Thoracic aorta (tissue), 2 donors: ENCODE measurements at places on chromosomes 13 and 19.

DNA sequence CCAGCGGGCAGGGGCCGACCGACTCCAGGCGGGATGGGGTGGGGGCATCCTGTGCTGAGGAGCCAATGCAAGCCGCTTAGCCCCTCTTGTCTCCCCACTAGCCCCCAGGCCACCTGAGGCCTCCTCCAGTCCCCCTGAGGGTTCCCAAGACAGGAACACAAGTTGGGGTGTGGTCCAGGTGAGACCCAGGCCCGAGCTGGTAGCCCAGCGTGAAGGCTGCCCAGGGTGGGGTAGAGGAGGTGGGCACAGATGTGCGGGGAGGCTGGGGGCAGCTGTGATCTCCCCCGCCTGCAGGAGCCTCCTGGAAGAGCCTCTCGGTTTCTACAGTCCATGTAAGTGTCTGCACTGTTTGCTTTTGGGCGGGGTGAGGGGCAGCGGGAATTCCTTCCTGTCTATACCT is 10.4 kb downstream of the TLE6 start:
- no peak for DNase-seq
- no peaks in the 10 kb centered on the region for H3K27me3 ChIP-seq
- H3K27ac ChIP-seq: no peak overlapping the region
- no peak overlapping the region for H3K4me3 ChIP-seq
- no peaks in the 10 kb centered on the region for H3K36me3 ChIP-seq

DNA sequence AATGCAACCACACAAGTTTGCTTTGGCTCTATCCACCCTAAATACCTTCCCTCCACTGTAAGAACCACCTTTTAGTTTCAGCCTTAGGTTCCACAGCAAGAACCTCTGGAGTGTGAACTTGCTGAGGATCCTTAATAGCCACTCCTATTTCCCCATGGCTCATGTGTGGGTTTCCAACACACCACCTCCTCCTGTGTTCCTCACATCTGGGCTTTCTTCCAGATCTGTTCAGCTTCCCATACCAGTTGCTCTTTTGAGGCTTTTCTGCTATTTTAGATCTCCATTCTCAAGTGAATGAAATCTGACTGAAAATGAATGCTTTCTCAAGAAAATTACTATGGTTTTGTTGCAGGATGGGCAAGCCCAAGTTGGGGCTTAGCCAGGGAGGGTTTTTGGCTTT is 104.8 kb upstream of the MIR17HG start:
- no peaks in the 10 kb centered on the region for H3K36me3 ChIP-seq
- no peaks in the 10 kb centered on the region for H3K27me3 ChIP-seq
- no peaks in the 10 kb centered on the region for H3K4me1 ChIP-seq
- no peak for DNase-seq

DNA sequence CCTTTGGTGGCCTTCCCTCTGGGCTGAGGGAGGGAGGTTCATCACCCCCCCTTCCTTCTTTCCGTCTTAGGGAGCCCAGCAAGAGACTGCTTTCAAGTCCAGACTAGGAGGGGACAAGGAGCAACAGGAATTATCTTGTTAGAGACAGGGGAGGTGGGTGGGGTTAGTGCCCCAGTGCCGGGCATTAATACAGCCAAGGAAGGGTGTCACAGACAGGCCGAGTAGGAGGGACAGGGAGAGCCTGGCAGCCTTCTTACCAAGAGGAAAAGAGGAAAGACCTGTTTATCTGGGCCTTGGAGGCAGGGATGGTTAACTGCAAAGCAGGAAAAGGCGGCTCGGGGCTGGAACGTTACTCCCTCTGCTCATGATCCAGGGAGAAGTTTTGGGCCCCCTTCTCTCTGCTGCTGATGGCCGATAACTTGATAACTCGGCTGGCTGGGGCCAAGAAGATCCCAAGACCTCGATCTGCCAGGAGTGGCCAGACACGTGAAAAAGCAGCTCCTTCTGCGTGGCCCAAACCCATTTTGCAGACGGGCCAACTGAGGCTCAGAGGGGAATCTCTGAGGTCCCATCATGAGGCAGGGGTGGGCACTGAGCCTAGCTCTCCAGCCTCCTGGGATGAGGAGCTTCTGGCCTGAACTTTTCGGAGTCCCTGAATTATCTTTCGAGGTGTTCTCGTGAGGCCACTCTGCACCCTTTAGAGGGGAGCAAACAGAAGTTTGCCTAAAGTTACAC is 79.3 kb downstream of the PTPRS start:
- H3K27me3 ChIP-seq: no peaks in the 10 kb centered on the region
- DNase-seq: no peak
- no peak overlapping the region for H3K4me3 ChIP-seq
- H3K27ac ChIP-seq: no peak overlapping the region
- H3K36me3 ChIP-seq: peaks cover 34% of the 10 kb centered on the region
- H3K4me1 ChIP-seq: no peaks in the 10 kb centered on the region

DNA sequence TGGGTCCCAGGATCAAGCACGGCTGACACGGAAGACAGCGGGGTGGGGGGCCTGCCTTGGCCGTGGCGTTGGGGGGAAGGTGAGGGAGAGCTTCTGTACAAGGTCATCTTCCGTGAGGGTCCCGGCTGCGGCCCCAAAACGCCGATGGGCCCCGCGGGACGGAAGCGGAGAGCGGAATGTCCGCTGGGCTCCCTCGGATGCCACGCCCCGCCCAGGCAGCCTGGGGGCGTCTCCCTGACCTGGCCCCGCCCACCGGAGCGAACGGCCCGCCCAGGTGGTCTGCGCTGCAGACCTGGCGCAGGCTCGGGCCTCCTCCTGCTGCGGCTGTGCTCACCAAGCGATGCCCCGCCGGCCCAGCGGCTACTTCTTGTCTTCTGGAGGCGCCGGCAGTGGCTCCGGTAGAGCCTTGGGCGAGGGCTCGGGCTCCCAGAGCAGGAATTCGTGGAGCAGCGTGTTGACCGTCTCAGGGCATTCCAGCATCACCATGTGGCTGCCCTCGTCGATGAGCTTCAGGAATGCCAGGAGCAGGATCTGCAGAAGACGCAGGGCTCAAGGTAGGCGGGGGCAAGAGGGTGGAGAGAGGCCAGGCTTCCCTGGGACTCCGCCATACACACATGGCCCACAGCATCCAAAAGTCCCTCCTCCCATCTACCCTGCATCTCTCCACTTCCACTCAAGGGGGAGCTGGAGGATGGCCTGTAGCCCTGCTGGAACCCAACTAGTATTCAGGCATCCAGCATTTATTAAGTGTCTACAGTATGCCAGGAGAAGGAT is 10.7 kb downstream of the ABHD8 start:
- no peaks in the 10 kb centered on the region for H3K27me3 ChIP-seq
- peak overlapping the region; percentile 82 for H3K4me3 ChIP-seq
- H3K27ac ChIP-seq: peak overlapping the region; percentile 51
- H3K36me3 ChIP-seq: no peaks in the 10 kb centered on the region
